ENCODE measurements at places on chromosomes 12 and 14.

GRCh38 chr14:102504328-102504999 is 5.1 kb downstream of the ANKRD9 start:
- DNase-seq: no peak

DNA sequence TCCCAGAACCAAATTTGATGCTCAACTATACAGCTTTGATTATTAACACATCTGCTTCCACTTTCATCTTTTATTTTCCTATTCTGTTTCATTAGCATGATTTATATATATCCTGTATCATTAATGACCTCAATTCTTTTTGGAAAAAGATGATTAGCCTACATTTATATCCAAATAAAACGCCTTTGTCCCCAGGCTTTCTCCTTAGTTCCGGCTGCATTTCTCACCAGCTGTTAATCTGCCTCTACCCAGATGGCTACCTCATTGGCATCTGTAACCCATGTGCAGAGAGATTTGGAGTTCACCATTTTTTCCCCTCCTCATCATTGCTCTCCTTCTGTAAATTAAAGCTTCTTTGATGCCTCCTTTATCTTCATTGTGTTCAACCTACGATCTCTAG is 336.8 kb upstream of the RGS6 start:
- no peak for DNase-seq

- peak; percentile 68 for DNase-seq
Observed at GRCh38 chr12:7060353-7060954, at the start of gene C1S. TSS of gene C1S (plus strand) at chr12:7060718. CDS start at chr12:7061913, 1,195 bp downstream.

- DNase-seq: no peak
Observed at GRCh38 chr12:3720772-3721171, 32.1 kb downstream of the CRACR2A start.
